A549 treated with Hydrocortisone at 1 μM for 4 hours (cell line): ENCODE measurements at places on chromosomes 5 and 9. TPM values are rescaled to one million over a fixed set of nuclear protein-coding genes. Genes with fewer than 3 reads are reported as not detected.

GPR151 gene
- total RNA-seq = not detected in 5 replicates

PTGES gene
- total RNA-seq = 149 to 184 TPM (median 164 TPM) in 5 replicates

PTPRD gene
- total RNA-seq = 0.08 to 0.40 TPM (median 0.29 TPM) in 5 replicates

LRRC26 gene
- total RNA-seq = 0.41 to 1.7 TPM (median 0.93 TPM) in 5 replicates

ACSL6 gene
- 0.05 to 0.22 TPM (median 0.07 TPM) in 5 replicates for total RNA-seq

FBLL1 gene
- total RNA-seq = 0.09 to 0.31 TPM (median 0.10 TPM) in 3 of 5 replicates, not detected in the others

ITGA2 gene
- 9.3 to 15.7 TPM (median 11.8 TPM) in 5 replicates for total RNA-seq

SLCO6A1 gene
- total RNA-seq = not detected in 5 replicates

PCDHB8 gene
- total RNA-seq = 0.13 to 0.36 TPM (median 0.30 TPM) in 5 replicates

TRAPPC13 gene
- 12.3 to 17.0 TPM (median 14.3 TPM) in 5 replicates for total RNA-seq

IL6ST gene
- 36.6 to 101 TPM (median 65.3 TPM) in 5 replicates for total RNA-seq
